Activated naive CD4-positive, alpha-beta T cell treated with anti-CD3 and anti-CD28 coated beads, Interleukin-2, amount 50 U/mL, for 16 hours (primary cell): ENCODE measurements at places on chromosomes 6 and 20.

DNA sequence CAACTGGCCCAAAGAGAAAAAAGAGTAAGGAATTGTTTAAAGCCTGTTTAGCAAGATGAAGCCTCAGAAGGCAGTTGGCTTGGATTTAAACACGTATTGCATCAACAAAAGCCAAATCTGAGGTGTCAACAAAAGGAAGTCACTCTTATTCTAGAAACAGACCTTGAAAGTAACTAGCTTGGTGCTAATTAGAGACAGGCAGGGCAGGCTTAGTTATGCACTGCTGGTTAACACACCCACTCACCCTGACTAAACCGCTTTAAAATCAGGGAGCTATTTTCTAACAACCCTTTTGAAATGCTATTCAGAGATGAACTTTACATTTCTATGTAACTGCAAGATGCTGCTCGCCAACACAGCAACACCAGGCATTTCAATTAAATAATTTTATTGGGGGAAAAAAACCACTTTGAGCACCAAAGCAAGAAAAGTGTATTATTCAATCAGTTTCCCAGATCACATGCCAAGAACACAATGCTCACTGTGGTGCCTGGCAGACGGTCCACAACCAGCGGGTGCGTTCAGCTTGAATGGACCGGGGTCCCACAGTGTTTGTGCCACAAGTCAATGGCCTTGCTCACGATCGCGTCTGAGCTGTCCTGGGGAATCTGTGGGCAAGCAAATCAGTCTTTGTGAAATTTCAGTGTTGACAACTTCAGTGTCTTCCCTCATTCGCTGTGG, 23.6 kb downstream of the TBC1D7 start:
- DNase-seq: no peak

GRCh38 chr20:36352843-36353553, 46.9 kb downstream of the DLGAP4 start:
- no peak for DNase-seq

DNA sequence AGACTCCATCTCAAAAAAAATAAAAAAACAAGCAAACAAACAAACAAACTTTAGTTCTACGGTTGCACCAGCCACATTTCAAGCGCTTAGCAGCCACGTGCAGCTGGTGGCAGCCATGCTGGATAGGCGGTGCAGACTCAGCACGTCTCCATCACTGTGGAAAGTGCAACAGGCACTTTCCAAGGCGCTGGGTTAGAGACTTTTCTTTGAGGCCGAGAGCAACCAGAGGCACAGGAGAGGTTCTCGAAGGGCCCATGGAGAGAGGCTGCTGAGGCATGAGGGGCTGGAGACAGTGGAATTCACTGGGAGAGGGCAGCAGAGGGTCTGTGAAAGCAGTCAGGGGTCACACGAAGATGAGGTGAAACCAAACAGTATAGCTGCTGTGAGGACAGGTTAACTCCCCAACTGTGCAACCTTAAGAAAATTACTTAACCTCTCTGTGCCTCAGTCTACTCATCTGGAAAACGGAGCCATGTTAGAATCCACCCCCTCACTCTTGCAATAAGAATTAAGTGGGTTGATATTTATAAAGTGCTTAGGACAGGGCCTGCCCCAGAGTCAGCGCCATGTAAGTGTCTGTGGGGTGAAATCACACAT, 27.5 kb downstream of the TGM2 start:
- no peak for DNase-seq

DNA sequence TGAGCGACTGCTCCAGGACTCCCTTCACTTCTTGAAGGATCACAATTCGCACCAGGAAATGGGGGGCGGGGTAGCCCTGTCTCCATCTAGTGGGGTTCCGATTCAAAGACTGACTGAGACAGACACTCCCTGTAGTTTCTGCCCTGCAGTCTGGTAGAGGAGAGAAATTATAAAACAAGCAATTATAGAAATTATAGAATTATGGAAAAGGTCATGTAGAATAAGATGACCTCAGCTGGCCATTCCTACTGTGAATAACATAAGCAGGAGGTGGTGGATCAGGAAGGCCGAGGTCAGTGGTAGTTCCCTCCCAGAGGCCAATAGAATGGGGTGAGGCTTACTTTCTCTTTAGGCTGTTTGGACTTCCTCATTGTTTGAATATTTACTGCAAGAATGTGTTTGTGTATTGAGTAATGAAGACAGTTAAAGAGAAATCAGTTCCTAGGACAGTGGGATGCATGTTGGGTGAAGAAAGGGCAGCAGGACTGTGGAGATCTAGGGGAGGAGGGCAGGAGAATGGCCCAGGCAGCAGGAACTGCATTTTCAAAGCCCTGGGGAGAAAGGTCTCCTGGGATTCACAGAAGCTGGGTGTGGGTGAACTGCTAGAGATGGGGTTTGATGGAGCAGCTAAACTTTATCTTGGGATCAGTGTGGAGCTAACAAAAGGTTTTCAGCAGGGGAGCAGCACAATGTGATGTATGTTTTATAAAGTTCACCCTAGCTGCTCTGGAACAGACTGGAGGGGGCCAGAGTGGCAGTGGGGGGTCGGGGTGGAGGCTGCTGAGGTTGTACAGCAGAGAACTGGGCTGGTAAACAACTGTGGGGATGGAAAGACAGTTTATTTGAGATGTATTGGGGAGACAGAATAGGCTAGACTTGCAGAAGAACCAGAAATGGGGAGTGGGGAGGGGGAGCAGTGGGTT, 2.1 kb downstream of the ZNF341 start:
- DNase-seq: no peak

DNA sequence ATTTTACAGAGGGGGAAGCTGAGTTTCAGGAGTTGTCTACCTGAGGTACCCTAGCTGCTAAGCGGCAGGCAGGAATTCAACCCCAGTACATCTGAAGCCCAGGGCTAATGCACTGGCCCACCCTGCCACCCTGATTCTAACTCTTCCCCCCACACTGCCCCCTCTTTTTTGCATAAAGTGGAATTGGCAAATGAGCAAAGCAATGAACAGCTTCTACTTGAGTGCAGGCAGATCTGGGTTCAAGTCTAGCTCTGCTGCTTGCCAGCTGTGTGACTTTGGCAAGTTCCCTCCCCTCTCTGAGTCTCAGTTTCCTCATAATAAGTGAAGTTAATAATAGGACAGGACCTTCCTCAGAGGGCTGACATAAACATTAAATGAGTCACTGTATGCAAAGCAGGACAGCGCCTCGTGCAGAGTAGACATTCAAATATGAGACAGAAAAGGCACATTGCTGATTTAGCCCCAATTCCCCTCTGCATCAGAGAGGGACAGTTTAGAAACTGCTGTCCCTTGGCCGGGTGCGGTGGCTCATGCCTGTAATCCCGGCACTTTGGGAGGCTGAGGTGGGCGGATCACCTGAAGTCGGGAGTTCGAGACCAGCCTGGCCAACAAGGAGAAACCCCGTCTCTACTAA, 4.7 kb downstream of the ADA start:
- no peak for DNase-seq
